Upper lobe of left lung (tissue), 6 donors: ENCODE measurements at places on chromosomes 13 and 19. TPM values are rescaled to one million over a fixed set of nuclear protein-coding genes. Genes with fewer than 3 reads are reported as not detected.

DNA sequence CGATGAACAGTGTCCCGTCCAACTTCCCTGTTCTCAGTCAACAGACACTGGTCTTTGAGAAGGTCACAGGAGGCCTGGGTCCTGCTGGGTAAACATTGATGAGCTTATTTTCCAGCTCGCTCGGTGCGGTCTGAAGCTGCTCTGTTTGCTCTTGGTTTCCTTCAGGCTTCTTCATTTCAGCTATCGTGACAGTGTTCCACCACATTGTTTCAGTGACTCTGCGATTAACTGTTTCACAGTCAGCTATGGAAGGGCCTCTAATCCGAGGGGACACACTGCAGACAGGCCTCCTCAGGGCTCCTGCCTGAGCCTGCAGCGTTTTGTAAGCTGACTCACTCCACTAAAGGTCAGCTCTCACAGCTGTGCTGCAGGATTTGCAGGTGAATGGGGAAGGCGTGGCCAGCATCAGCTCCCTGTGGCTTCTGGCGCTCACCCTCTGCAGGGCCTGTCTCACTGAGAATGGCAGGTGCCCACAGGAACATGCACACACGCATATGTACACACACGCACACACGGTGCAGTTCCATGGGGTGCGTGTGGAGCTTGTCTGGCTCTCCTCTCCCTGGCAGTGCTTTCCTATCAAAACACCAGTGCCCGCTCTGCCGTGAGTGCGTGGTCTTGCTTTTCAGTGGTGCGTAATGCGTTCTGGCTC lies 62.9 kb upstream of the MCF2L start:
- no peak for DNase-seq

- no peak for DNase-seq
Observed at GRCh38 chr13:36973621-36974295, 25.4 kb downstream of the ALG5 start.

DNA sequence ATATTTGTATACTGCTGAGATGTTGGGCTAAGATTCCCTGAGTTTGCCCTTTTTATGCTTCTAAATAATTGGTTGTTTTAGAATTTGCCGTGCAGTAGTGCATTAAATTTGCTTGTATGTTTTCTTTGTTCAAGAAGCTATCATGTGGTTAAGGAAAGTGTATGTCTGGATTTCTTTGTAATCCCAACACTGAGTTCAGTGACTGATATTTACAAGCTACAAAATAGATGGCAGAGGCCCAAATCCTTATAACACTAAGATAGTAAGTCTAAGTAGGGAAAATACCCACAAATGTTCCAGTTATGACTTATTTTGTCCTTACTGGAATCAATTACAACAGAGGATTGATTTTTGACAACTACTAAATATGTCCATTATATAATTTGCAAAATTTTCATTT lies 435.0 kb upstream of the KLF12 start:
- DNase-seq, result no peak

DNA sequence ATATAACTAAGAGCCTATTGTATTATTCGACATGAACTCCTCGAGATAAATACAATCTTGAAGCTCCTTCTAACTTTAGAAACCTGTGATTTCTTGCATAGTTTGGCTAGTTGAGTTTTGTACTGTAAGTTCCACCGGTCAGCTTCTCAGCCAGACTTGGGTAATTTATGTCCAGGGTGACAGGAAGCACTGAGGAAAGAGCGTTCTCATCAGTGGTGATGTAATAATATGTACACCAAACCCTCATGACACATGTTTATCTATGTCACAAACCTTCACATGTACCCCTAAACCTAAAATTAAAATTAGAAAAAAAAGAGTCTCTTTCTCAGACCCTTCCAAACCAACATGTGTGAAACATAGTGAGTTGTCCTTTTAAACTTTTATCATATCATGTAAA lies 205.7 kb downstream of the KCNRG start:
- DNase-seq, result peak; percentile 40

GRCh38 chr13:41188584-41188983 lies 5.8 kb downstream of the KBTBD7 start:
- no peak for DNase-seq

GRCh38 chr19:16355293-16356043 lies 30.8 kb downstream of the KLF2 start:
- DNase-seq, result no peak

DNA sequence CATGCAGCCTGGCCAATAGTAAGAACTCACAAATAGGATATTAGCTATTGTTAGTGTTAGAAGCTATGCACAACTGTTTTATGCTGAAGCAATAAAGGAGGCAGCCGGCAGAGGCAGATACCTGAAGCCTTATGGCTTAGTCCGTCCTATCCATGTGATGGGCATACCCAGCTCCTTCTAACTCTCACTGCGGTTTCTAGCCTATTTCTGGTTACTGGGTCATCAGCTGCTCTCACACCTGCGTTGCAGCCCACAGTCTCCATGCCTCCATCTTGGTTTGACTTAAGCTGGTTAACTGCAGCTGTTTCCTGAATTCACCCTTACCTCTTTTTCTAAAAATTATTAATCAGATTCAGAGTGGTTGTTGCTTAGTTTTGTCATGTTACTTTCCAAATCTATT lies 40.5 kb upstream of the CNMD start:
- no peak for DNase-seq

DNA sequence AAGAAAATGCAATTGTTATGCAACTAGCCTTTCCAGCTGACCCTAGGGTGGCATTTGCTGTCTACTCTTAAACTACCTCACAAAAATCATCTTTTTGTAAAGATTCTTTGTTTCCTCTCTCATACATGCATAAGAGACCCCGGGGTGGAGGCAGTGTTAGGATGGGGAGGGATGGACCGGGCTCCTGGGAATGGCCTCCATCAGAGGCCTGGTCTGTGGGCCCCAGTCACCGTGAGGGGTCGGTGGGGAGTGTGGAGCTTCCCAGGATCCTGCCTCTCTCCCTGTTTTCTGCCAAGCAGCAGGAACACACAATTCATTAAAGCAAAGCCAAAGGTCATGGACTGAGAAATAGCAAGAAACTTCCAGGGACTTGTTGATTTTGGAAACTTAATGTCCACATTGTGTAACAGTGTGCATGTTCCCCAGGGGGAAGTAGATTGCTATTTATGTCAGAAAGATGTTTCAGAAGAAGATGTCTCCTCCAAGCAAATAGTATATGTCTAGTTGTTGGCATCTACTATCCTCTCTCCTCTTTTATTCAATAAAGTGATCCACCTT lies 241.4 kb downstream of the ENOX1 start:
- DNase-seq, result no peak

DNA sequence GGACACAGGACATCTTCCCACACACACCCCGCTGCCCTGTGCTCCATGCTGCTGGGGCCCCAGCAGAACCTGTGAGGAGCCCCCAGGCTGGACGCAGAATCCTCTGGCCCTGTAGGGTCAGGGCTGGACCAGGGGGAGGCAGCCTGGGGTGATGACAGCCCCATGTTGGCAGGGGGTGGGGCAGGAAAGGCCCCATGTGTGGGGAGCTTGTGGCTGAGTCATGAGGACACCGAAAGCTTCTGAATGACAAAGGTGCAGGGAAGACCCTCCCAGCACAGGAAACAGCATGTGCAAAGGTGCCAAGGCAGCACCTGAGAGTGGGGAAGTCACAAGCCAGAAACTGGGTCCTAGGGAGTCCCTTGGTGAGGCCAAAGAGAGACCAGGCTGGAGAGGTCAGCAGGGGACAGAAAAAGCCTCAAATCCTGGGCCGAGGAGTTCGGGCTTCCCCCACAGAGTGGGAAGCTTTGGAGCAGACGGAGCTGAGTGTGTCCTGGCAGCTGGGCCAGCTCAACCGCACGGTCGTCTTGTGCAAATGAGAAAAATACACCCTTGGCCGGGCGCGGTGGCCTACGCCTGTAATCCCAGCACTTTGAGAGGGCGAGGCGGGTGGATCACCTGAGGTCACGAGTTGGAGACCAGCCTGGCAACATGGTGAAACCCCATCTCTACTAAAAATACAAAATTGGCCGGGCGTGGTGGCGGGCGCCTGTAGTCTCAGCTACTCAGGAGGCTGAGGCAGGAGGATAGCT lies 17.5 kb downstream of the ATP8B3 start:
- no peak for DNase-seq

DNA sequence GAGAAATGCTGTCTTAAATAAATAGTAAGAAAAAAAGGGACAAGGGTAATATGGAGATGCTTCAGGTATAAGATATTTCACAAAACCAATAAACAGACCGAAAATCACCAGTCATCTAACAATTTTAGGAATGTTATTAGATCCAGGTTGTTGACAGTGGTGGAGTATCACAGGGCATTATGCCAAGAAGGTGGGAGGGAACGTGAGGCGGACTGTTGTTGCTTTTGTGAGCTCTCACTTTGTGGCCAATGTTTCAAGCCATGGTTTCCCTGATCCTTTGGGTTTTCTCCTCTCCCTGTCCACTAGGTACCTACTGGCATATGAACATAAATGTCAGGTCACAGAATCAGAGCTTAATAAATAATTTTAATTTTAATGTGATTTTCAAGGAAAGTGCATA lies 790.3 kb upstream of the SLITRK1 start:
- DNase-seq, result no peak

- no peak for DNase-seq
Observed at GRCh38 chr19:32453736-32454135, 48.2 kb downstream of the DPY19L3 start.

GRCh38 chr19:5434970-5435641 lies 20.1 kb upstream of the ZNRF4 start:
- no peak for DNase-seq

GRCh38 chr13:27288392-27288791 lies 17.8 kb downstream of the RASL11A start:
- DNase-seq, result no peak

DNA sequence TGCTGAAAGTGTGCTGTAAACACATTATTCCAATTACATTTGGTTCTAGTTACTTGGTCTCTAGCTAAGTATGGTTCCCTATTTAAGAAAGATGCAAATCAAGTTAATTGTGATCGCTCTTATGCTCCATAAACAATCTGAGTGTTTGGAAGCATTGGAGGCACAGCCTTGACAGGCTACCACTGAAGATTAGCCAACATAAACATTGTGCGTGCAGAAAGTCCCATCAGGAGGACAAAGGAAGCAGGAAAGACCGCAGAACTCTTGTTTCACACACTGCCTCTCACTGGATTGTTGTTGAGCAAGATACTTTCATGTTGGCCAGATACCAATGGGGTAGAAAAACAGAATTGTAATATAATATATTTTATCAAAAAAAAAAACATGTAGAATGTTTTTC lies 814.4 kb downstream of the EFNB2 start:
- no peak for DNase-seq

DNA sequence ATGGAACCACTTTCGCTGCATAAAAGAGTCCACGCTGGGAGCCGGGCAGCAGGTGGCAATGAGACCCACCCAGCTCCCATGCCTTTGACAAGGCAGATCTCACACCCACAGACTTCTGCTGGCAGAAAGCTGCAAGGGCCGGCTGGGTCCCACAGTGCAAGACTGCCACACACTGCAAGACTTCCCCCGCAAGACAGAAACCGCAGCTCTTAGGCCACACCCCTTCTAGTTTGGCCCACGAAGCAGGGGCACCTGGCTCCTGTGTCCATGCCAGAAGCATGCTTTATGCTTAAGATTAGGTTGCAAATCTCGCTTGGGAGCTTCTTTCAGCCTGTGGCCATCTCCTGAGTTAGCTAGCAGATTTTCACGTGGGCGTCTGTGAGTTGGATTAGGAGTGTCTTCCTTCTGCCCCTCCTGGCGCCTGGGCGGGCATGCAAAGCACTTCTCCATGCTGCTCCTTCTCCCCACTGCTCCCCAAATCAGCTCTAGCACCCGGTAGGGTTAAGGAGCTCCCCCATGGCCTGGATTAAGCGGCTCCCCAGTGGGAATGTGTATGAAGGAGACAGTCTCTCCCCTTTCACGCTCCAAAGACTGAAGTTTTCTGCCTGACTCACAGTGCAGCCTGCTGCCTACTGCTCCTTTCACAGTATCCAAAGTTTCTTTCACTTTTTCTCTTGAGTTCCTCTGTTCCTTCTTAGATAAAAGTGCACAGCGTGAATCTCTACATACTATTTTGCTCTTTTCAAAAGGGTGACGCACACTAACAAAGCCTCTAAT lies 17.7 kb downstream of the GPC6 start:
- DNase-seq, result no peak

- no peak for DNase-seq
Observed at GRCh38 chr19:41784312-41784711, 12.1 kb upstream of the CEACAM3 start.

GRCh38 chr13:24161980-24162525 lies 1.5 kb downstream of the SPATA13 start:
- no peak for DNase-seq

The LHB gene
- total RNA-seq, result not detected

The VSTM2B gene
- not detected for total RNA-seq

The LRRC25 gene
- 49.4 TPM for total RNA-seq

The ZNF471 gene
- 2.7 TPM for total RNA-seq

The PRR19 gene
- total RNA-seq, result 1.4 TPM

The RNF225 gene
- total RNA-seq, result 0.27 TPM

The UHRF1 gene
- 1.5 TPM for total RNA-seq
